ENCODE measurements at places on chromosomes 1 and 21.

- peak; percentile 71 for DNase-seq
Measured at GRCh38 chr1:59422921-59423575, 126.2 kb downstream of the FGGY start.

DNA sequence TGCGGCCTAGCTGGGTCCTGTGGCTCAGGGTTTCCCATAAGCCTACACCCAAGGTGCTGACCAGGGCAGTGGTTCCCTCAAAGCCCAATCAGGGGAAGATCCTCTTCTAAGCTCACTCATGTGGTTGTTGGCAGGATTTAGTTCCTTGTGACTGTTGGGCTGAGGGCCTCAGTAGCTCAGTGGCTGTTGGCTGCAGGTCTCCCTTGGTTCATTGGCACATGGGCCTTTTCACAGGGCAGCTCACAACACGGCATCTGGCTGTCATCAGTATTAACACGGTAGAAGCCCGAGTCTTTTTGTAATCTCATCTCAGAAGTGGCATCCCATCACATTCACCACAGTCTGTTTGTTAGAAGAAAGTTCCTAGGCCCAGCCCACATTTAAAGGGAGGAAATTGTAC, 188.2 kb upstream of the HMCN1 start:
- no peak for DNase-seq

GRCh38 chr1:245760301-245760700, 605.5 kb downstream of the KIF26B start:
- DNase-seq: no peak

- no peak for DNase-seq
Measured at GRCh38 chr1:222644636-222644980, 26.7 kb downstream of the MIA3 start.

- no peak for DNase-seq
Measured at GRCh38 chr1:231518485-231519034, 9.9 kb upstream of the TSNAX start.

- DNase-seq: no peak
Measured at GRCh38 chr1:147812799-147813198, 52.4 kb upstream of the GJA5 start.

GRCh38 chr1:45543581-45544417, 6.8 kb upstream of the AKR1A1 start:
- DNase-seq: no peak

GRCh38 chr1:94612525-94613204, 71.1 kb upstream of the F3 start:
- no peak for DNase-seq

- no peak for DNase-seq
Measured at GRCh38 chr1:151311011-151311410, 16.2 kb downstream of the PI4KB start.

GRCh38 chr1:114062477-114063099, 83.3 kb downstream of the OLFML3 start:
- DNase-seq: no peak

DNA sequence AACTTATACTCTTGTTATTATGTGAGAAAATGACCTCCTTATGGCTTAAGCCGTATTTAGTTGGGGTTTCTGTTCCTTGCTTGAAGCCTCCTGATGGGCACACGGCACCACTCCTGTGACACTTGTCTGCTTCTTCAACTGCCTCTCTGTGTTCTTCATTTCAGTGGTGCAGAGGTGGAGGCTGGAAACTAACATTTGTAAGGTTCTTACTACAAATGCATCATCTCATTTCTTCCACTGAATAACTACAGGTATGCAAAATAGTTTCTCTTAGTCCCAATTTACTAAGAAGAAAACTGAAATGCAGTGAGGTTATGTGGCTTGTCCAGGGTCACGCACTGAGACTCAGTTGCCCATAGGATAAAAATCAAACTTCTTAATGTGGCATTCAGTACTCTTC, 23.6 kb upstream of the ZNF362 start:
- DNase-seq: no peak

GRCh38 chr1:29315262-29315661, 78.9 kb downstream of the PTPRU start:
- no peak for DNase-seq

DNA sequence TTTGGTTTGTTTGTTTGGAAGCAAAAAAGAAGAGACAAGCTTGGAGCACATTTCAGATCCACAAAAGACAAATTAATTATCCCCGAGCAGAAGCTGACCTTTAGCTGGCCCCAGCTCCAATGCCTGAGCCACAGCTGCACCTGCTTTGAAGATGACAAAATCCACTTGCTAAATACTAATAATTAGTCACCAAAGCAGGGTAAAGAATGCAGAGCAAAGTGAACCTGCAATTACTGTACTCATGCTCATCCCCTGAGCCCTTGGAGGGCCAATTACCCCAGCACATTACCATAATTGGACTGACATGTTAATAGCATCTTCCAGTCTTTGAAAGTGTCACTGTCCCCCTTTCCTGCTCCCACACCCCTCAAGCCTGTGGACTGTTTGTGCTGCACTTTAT, 38.2 kb upstream of the KCND3 start:
- no peak for DNase-seq

- no peak for DNase-seq
Measured at GRCh38 chr1:51423073-51423821, 92.9 kb upstream of the TTC39A start.

GRCh38 chr1:208265525-208265924, 21.3 kb upstream of the PLXNA2 start:
- no peak for DNase-seq

- DNase-seq: no peak
Measured at GRCh38 chr1:98387701-98388100, 273.8 kb upstream of the SNX7 start.

- DNase-seq: no peak
Measured at GRCh38 chr1:110130113-110130591, 17.9 kb downstream of the UBL4B start.

DNA sequence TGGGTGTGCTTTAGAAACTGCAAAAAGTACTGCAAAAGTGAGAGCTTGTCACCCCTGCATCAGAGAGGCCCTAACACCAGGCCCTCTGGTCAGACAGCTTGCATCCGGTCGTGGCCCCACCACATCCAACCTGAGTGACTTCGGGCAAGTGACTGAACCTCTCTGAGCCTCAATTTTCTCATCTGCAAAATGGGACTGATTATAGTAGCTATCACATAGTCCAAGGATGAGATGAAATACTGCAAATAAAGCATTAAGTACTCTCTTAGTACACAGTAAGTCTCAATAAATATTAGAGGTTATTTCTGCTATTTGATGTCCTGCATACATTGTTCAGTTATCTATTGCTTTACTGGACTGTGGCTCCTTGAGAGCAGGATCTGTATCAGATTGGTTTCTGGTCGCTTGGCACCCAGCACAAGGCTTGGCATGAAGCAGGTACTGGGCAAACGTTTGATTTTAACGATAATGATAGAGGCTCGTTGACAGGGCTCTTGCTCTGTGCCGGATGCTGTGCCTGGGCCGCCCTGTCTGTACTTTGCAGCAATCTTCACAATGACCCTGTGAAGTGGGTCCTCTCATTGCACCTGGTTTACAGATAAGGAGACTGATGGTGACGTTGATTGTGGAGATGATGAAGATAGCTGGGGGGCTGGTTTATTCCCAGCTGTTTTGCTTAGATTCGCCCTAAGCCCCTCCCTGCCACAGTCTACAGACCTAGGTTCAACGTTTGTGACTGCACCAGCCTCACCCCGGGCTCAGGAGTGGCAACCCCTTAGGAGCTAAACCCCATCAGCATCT, 43.6 kb downstream of the RAP1GAP start:
- DNase-seq: no peak

DNA sequence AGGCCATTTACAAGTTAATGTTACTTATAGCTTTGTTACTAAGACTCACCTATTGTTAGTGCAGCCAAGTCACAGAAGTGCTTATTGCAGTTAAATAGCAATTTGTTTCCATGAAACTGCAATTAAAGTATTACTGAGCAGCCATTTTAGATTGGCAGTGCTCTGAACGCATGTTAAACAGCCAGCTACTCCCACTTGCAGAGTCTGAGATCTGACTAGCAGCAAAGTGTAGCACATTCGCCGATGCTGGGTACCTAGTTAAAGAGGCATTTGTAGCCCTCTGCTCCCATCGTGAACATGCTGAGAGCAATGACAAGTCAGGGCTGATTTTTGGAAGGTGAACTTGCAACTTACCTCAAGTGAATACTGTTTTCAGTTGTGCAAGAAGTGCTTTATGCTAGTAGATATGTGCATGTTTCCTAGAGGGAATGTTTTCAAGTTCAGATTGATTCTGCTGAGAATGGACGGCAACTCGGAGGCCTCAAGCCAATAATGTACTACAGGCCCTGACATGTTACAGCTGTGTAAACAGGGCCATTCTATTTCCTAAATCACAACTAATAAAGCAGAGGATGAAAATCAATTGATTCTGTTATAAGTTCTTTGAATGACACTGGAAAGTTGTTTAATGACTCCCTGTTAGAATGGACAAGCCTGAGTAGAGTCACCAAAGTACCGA, 19.8 kb downstream of the LMO4 start:
- DNase-seq: no peak

- no peak for DNase-seq
Measured at GRCh38 chr1:18891426-18891780, 11.0 kb downstream of the ALDH4A1 start.
